ENCODE measurements at places on chromosomes 1 and 21. TPM values are rescaled to one million over a fixed set of nuclear protein-coding genes. Genes with fewer than 3 reads are reported as not detected.

GRCh38 chr1:44237721-44238457, 24.6 kb downstream of the DMAP1 start:
- DNase-seq, result no peak

Gene CD53
- 286 TPM for total RNA-seq

Gene SAMD11
- not detected for total RNA-seq

GRCh38 chr1:179586107-179586823, 5.4 kb upstream of the TDRD5 start:
- no peak for DNase-seq

GRCh38 chr1:19208710-19209438, 1.2 kb downstream of the UBR4 start:
- DNase-seq, result no peak

GRCh38 chr1:97204468-97204867, 482.9 kb downstream of the PTBP2 start:
- no peak for DNase-seq

GRCh38 chr1:28642056-28642846, 616 bp downstream of the TAF12 start:
- DNase-seq, result no peak

DNA sequence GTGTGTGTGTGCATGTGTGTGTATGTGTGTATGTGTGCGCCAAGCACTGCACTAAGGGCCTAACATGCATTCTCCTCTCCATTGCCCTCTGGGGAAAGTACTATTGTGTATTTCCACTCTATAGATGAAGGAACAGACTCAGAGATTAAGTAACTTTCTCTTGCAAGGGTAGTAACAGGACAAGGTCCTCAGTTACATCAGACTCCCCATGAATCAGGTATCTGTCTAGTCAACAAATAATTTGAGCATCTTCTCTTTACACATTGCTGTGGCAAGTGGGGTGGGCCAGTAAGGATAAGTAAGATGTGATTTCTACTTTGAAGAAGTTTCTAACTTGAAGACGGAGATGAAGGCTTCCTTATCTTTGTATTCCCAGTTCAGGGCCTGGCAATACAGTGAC, 5.0 kb upstream of the HTR1D start:
- no peak for DNase-seq

Gene WDR3
- 9.3 TPM for total RNA-seq

DNA sequence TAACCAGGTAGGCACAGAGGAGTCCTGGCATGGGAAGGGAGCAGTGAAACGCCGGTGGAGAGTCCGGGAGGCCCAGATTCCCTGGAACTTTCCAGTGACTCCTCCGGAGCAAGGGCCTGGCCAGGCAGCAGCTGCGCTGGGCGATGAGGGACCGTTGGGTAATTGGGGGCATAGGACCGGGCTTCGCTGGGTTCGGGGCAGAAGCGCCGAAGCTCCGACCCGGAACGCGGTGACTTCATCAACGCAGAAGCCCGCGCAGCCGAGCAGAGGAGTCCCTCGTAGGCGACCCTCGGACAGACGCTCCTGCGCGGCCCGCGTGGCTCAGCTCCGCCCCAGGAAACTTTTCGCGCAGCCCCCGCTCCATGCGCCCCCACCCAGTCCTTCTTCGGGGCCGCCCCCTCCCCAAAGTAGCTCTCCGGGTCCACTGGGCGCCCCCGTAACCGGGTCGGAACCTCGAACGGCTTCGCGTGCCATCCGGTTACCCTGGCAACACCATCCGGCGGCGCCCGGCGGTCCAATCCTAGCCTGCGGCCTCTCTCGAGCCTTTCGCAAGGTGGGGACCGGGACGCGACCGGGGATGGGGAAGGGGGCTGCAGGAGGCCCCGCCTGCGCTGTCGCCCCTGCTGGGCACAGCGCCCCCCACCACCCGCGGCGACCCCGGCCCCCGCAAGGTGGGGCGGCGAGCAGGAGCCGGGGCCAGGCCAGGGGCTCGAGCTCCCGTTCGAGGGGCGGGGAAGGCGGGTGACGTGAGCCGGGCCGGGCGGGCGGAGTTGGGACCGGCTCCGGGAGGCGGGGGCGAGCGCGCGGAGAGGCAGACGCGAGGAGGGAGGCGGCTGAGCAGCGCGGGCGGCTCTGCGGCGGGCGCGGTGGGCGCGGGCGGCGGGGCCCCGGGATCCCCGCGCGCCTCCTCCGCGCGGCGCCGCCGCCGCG, at the start of gene AJAP1:
Gene AJAP1 (plus strand): TSS at position 814 of the 930 bp plus-strand sequence. CDS start 817 bp downstream, outside the sequence.
- DNase-seq, result no peak

DNA sequence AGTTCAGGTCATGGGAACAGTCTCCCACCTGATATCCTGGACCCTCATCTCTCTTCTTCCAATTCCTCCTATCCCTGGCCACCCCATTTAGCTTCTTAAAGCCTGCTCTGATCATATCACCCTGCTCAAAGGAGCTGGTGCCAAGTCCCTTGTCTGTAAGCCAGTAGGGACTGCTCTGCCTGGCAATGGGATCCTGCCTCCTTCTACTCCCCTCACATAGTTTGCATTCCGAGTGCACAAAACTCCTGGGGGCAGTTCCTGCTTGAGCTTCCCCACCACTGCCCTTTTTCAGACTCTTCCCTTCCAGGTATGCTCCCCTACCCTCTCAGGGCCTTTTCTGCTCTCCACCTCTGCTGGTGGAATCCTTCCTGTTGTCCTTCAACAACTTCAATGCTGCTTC, 48.1 kb downstream of the NGF start:
- no peak for DNase-seq

All from T-helper 17 cell (primary cell).